ENCODE measurements at places on chromosomes 1 and 21.

DNA sequence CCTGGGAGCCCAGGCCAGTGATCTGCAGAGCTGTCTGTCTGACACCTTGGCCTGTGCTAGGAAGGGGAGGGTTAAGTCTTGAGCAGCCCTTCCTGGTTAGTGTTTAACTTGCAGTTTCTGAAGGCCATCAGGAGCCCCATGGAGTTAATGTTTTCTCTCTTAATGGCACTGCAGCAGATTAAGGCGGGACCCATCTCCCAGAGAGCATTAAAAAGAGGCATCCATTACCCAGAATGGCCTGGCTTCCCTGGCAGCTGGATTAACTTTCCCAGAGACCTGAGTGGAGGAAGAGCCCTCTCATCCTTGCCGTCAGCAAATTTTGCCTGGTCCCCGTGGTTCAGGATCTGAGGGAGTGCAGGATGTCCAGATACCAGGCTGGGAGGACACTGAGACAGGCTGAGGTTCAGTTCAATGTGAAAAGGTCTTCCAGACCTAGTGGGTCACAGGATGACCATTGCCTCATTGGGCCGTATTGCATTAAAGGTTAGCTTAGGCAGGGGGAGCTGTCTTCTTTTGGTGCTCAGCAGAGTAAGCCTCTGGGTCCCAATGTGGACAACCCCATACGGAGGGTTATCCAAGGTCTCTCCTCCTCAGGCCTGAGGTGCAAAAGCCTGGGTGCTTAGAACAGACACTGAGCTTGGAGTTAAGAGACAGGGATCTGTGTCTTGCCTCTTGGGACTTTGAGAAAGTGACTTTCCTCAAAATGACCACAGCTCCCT lies 522.6 kb downstream of the PTPRU start:
- DNase-seq, result no peak

GRCh38 chr1:26161415-26162219 lies 2.7 kb downstream of the FAM110D start:
- DNase-seq, result no peak

DNA sequence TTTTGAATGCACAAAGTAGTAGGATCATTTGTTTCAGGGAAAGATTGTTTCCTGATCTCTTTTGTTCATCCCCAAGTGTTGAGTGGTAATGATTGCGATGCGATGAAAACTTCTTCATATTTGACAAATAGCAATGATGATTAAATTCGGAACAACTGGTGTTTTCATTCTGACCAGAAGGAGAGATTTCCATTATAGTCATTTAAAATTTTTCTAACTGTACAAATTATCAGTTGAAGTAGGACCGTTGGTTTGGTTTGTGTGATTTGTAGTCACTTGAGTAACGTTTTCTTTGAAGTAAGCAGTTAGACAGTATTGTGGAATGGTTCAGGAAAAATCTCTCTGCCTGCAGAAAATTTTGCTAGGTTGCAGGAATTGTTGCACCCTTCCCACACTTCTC lies 5.9 kb downstream of the NFYC start:
- DNase-seq, result no peak

- DNase-seq, result no peak
Observed at GRCh38 chr1:156625436-156626078, 6.3 kb downstream of the HAPLN2 start.

DNA sequence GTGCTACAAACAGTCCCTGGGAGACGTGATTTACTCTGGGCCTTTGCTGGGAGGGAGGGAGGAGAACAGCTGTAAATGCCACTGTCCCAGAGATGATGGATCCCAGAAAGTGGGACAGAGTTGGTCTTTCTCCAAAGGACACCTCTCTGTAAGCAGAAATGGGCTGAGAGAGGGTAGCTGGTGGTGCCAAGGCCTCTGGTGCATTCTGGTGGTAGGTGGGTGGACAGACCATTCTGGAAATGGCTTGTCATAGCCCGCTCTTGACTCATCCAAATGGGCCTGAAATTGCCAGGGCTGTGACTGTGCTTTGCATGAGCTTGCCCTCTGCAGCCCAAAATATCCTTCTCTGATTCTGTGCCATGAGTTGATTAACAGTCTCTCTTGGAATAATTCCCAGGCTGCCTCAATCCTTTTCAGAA lies 36.1 kb downstream of the CCDC185 start:
- DNase-seq, result no peak

- DNase-seq, result no peak
Observed at GRCh38 chr1:246569248-246570238, 3.3 kb downstream of the CNST start.

DNA sequence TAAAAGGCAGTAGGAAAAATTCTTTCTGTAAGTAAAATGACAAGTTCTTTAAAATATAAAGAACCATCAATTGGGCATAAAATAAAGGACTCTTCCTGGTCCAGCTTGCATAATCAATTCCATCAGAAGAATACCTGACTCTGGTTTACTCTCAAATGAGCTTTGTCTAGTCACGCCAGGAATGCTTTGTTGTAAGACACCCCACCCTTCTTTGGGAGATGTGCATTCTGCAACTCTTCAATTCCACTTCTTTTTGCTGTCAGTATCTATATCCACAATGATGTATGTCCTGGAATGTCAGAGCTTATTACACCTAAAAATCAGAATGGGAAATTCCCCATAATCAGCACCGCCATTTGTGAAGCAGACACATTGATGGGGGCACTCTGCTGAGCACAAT lies 76.1 kb downstream of the PTPN14 start:
- no peak for DNase-seq

GRCh38 chr1:201841265-201841912 lies 12.4 kb downstream of the IPO9 start:
- DNase-seq, result no peak

Measured in AG04449 (cell line).